ENCODE measurements at places on chromosomes 5 and 9.

GRCh38 chr5:34587355-34588241 lies 68.5 kb upstream of the RAI14 start:
- DNase-seq, result no peak

- no peak for DNase-seq
Measured at GRCh38 chr9:31790720-31791119, 593.7 kb upstream of the ACO1 start.

DNA sequence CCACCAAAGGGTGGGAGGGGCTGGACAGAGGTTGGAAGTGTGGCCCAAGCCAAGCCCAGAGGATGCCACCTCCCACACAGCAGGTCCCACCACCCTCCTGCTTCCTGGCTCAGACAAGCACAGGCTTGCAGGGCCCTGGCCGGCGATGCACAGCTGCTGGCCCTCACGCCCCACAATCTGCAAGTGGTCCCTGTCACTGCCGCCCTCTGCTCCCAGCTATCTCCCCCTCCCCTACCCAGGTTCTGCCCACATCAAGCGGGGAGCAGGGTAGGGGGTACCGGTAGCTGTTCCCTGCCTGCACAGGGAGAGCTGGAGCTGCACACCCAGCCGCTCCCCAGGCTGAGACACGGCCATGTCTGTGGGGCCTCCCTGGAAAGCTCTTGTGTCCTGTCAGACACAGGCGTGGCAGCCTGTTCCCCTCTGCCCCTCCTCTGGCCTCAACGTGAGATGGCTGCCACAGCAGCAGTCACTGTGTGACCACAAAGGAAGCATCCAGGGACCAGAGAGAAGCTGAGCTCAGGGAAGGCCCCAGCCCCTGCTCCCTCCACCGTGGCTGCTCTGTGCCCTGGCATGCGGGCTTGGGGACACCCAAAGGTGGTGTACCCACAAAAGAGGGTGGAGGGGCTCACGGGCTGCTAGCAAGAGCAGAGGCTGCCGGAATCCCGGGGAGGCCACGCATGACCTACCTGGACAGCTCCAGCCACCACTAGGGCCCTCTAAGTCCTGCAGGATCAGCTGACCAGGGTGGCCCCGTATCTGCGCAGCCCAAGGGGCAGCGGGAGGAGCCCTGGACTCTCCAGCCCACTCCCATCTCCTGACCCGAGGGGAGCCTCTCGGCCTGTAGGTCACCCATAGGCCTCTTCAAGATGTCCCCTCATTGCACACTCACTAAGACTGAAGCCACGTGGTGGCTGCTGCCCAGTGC lies 10.9 kb upstream of the ZDHHC11 start:
- DNase-seq, result no peak

DNA sequence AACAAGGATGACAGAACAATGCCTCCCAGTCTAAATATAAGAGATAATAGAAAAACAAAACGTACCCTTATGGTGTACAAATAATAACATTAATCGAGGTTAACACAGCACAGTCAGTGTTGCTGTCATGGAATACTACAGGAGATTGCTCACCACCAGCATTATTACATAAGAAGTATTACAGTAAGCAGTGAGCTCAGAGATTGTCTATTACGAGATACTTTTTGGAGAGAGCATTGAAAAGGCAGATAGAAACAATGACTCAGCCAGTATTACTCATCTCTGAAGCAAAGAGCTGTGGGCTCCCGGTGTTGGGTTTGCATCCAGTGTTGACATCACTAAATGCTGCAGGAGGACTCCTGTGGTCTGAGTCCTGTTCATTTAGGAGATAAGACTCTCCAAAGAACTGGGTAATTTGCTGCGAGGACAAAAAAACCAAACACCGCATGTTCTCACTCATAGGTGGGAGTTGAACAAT lies 191.9 kb upstream of the SEMA6A start:
- DNase-seq, result peak; percentile 1

- DNase-seq, result no peak
Measured at GRCh38 chr9:87206064-87206661, 258.9 kb upstream of the GAS1 start.

GRCh38 chr5:89181546-89181945 lies 298.6 kb upstream of the MEF2C start:
- no peak for DNase-seq

DNA sequence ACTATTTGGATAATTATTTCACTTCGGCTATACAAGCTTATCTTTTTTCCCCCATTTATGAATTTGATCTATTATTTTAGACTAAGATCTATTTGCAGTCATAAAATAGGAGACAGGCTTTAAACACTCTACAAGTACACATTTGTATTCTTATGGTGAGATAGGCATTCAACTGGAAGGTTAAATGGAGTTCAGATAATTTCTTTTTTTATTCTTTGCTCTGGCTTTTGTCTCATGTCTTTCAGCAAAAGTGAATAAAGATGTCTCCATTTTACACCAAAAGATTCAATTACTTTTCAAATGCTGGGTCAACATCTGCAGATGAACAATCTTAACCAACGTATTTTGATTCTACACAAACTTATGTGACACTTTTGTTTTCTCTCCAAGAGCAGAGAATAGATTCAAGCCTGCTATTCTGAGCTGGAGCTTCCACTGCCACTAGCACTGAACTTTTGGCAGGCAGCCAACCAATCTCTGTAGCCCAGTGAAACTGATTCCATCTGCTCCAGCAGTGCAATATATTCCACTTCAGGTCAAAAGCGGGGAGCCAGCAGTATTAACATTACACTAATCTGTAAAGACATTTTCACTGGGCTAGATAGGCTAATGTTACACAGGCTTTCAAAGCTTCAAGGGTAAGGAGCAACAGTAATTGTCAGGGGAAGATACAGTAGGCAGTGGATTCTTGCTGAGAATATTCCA lies 452.0 kb upstream of the ZNF608 start:
- no peak for DNase-seq

- DNase-seq, result no peak
Measured at GRCh38 chr9:4657426-4658159, 4.5 kb upstream of the PLPP6 start.

- DNase-seq, result no peak
Measured at GRCh38 chr5:92644266-92644886, 936.6 kb downstream of the NR2F1-AS1 start.

GRCh38 chr5:64789457-64789856 lies 20.7 kb downstream of the CWC27 start:
- DNase-seq, result no peak

DNA sequence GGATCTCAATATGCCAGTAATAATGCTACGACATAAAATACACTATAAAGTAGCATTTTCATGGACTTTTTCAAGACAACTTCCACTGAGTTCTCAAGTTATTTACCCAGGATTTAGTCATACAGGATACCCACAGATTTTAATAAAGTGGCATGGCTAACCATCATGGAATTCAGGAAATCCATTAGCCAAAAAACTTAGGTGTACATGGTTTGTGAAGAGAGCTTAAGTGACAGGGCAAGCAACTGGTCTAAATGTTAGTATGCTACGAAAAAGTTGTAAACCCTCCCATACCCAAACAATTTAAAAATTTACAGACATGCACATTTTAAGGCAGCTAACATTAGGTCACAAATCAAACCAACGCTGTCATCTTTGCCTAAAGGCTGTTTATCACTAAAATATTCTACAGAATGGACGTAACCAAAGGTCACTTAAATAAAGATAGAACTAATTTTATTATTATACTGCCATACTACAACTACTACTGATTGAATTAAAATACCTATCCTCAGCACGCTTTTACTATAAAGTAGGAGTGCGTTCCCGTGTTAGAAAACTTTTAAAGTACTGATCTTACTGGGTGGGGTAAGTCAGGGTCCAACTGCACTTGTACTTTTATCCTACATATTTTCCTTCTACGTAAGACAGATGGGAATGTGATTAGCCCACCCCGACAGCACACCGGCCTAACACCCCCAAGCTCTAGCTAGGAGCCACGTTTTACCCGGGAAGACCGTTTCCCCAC lies 1.1 kb downstream of the UBTD2 start:
- no peak for DNase-seq

GRCh38 chr5:59661311-59661710 lies 232.2 kb downstream of the PDE4D start:
- no peak for DNase-seq

DNA sequence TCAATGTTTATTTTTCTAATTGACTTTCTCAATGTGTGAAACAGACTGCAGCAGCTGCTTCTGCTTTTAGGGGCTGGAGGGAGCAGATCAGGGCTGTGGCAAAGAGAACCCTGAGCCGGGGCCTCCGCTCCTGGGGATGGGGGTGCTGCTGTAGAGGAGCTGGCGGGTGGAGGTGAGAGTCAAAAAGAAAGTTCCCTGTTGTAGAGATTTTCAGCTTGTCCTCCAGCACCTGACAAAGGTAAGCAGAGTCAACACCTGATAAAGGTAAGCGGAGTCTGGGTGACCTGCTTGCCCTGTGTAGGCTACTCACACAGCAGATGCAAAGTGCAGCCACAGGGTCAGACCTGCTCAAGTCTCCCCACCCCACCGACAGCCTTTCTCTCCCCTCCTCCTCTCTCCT lies 252.4 kb upstream of the IRX1 start:
- no peak for DNase-seq

DNA sequence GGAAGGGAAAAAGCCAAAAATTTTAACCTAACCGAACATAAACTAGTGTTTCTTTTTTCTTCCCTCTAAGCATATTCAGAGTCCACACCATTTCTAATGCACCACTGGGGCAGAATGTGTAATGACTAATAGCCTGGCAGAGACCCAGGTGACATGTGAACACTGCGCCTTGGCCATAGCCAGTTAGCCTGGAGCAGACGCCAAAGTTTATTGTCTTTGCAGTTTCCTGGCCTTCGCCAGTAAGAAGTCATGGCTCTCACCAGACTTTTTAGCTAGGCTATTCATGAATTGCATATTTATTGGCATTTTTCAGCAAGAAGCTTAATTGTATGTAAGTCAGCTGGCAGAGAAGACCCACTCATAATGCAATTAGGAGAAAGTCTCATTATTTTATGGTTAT lies 182.8 kb upstream of the SLC27A6 start:
- DNase-seq, result no peak

GRCh38 chr5:16265141-16265540 lies 85.5 kb upstream of the MARCHF11 start:
- DNase-seq, result no peak

GRCh38 chr9:23766613-23767012 lies 59.4 kb downstream of the ELAVL2 start:
- no peak for DNase-seq

- no peak for DNase-seq
Measured at GRCh38 chr9:23079798-23080197, 633.2 kb downstream of the DMRTA1 start.

GRCh38 chr5:92444888-92445287 lies 1061.8 kb upstream of the ARRDC3 start:
- no peak for DNase-seq

GRCh38 chr5:21701317-21701716 lies 1151.8 kb downstream of the CDH12 start:
- DNase-seq, result no peak

GRCh38 chr5:116453988-116454411 lies 120.6 kb downstream of the SEMA6A start:
- no peak for DNase-seq
